ENCODE measurements at places on chromosomes 11 and 22.

DNA sequence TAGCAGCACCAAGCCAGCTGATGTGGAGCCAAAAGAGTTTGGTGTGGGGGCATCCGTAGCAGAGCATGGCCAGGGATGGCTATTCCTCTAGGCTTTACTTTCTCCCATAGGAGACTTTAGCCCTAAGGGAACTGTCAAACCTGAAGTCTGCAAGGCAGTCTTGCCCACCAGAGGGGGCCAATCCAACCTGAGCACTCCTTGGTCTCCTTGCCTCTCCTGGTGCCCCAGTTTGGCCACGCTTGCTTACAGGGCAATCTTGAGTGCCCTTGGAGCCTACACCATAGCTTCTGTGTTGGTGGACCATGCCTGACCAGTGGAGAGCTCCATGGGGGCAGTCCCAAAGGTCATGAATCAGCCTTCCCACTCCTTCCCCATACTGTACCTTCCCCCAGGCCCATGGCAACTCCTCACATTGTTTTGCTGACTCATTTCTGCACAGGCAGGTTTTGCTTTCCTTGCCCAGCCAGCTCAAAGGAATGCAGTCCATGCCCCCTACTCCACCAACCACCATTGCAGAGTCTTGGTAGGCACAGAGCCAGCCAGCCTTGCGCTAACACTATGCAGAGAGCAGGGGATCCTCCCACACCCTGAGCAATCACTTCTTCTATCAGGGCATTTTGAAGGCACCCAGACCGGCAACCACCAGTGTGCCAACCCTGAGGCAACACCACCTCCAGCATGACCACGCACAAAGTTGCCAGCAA is 1421.2 kb upstream of the RAG2 start:
- DNase-seq = no peak

DNA sequence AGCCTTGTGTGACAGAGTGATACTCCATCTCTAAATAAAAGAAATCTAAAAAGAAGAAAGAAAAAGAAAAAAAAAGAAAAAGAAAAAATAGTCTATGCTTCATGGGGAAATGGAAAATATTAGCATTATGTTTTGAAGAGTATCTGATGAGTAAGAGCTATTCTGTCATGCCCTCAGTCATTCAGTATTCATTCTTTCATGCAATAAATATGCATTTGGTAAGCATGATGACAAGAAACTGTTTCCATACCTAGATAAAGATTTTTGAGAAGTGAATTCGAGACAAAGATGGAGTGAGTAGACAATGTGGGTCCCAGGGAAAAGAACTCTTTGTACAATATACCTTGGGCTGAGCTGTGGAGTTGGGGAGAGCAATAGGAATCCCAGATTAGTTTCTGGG is 6.2 kb upstream of the IFTAP start:
- no peak for DNase-seq

DNA sequence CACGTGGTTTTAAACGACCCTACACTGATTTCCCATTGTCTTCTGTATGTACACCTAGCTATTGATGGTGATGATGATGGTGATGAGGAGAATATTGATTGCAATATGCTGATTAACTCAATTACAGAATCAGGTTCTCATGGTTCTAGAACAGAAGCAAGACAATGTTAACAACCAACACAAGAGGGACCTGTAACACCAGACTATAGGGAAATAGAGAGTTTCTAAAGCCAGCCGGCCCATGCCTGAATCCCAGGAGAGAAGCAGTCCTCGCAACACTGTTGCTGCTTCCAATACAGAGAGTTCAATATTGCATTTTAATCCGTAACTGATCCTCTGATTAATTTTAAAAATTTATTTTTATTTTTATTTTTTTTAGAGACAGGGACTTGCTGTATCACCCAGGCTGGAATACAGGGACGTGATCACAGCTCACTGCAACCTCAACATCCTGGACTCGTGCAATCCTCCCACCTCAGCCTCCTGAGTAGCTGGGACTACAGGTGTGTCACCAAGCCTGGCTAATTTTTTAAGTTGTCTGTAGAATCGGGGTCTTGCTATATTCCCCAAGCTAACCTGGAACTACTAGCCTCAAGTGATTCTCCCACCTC is 22.2 kb upstream of the UBASH3B start:
- peak; percentile 81 for DNase-seq

DNA sequence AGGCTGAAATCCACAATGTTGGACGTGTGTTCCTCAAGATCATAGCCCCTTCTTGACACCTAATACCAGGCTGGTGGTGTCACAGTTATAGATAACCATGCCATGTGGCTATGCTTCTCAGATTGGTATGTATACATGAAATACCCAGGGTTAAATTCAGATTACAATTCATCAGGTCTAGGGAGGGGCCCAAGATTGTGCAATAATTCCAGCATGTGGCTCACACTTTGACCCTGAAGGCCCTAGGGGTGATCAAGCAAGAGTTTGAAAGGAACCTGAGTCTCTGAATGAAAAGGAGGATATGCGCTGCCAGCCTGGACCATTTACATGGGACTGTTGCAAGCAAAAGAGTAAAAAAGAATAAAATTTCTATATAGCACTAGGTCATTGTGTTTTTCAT is 7.4 kb downstream of the OR4C6 start:
- no peak for DNase-seq

GRCh38 chr11:111942829-111943228 is 5.7 kb downstream of the DIXDC1 start:
- no peak for DNase-seq

GRCh38 chr11:95816037-95816436 is 25.7 kb downstream of the CEP57 start:
- DNase-seq = no peak

DNA sequence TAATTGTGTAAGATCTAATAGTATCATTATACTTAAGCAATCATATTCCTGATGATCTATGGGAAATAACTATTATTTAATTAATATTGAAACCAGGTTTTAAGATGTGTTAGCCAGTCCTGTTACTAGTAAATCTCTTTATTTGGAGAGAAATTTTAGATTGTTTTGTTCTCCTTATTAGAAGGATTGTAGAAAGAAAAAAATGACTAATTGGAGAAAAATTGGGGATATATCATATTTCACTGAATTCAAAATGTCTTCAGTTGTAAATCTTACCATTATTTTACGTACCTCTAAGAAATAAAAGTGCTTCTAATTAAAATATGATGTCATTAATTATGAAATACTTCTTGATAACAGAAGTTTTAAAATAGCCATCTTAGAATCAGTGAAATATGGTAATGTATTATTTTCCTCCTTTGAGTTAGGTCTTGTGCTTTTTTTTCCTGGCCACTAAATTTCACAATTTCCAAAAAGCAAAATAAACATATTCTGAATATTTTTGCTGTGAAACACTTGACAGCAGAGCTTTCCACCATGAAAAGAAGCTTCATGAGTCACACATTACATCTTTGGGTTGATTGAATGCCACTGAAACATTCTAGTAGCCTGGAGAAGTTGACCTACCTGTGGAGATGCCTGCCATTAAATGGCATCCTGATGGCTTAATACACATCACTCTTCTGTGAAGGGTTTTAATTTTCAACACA is 6.4 kb downstream of the BIRC3 start:
- DNase-seq = no peak

DNA sequence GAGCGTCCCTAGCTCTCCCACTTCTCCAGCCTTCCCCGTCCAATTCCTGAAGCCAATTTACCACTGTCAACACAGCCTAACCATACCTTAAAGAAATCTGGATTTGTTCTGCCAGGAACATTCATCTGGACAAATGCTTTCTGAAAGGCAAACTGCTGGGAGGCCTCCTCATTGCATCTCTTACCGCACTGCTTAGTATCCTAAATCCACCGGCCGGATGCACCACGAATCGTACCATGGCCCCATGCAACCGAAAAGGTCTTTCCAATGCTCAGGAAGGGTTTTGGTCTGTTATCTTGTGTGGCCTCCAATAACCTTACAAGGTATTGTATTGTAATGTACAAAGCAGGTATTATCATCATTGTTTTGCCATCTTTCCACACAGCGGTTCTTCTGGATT is 57.6 kb downstream of the MYH9 start:
- DNase-seq = no peak

DNA sequence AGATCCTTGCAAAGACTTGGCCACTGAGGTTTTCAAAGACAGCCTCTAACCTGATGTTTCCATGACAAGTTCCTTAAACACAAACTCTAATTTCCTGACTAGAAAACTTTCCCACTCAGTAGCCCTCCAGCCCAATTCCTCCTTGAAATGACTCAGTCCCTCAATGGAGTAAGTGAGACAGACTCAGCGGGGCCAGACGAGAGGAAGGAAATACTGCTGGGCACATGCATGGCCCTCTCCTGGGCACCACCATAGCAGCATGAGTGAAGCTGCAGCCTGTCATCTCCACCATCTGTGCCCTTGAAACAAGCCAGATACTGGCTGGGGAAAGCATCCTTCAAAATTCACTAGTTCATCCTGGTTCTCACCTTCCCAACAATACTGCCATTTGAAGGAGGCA is 76.2 kb upstream of the GDPD4 start:
- no peak for DNase-seq

- DNase-seq = peak; percentile 59
Observed at GRCh38 chr11:746289-747157, 741 bp upstream of the TALDO1 start.

GRCh38 chr11:131056036-131056435 is 139.8 kb upstream of the SNX19 start:
- DNase-seq = no peak

DNA sequence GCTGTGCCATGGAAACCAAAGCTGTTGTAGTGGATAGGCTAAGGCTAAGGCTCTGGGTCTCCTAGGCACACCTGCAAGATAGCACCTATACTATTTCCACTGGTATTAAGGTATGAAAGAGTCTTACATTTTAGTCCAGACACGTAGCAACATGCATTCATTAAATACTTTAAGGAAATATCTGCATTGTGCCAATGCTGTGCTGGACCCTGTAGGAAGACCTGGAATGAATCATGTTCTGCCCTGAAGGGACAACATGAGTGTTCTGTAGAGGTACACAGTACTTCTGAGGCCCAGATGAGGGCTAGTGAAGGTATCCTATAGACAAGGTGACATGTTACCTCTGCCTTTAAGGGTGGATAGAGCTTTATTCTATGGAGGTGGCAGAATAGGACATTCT is 35.2 kb upstream of the RRM1 start:
- no peak for DNase-seq

- no peak for DNase-seq
Observed at GRCh38 chr11:75615751-75616150, 53.1 kb downstream of the MAP6 start.

DNA sequence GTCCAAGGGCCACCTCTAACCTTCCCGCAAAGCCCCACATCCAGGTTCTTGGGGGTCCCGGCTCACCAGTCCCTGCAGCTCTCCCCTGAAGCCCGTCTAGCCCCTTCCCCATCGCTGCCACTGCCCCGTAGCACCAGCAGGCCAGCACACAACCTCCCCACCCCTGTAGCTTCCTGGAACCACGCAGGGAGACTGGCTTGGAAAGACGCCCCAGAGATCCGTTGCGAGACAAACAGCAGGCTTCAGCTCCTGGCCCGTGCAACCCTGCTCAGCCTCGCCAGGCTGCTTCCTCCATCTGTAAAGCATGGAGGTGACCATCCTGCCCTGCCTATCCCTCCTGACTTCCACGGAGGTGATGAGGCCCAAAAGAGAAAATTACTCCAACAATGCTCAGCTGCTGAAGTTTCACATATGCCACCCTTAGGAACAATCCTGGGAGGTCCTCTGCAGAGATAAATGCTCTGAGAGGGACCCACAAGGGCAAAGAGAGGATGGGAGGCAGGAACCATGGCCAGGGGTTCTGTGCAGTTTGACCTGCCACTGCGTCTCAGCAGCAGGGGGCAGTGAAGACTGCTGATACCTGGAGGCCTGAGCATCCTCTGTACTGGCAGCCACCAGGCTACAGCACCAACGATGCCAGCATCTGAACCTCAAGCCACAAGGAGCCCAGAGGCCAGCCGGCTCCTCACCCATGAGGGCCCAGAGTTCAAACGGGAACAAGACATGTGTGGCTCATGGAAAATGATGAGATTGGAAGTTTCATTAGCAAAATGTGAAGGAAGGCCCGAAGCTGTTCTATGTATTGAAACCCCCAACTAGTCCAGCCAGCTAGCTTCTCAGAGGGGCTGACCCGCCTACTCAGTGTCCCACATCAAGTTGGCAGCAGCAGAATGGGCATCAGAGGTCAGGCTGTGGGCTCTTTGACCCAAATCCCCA is 16.1 kb downstream of the DGCR2 start:
- no peak for DNase-seq

GRCh38 chr22:23613193-23613972 is 18.7 kb downstream of the DRICH1 start:
- DNase-seq = no peak

DNA sequence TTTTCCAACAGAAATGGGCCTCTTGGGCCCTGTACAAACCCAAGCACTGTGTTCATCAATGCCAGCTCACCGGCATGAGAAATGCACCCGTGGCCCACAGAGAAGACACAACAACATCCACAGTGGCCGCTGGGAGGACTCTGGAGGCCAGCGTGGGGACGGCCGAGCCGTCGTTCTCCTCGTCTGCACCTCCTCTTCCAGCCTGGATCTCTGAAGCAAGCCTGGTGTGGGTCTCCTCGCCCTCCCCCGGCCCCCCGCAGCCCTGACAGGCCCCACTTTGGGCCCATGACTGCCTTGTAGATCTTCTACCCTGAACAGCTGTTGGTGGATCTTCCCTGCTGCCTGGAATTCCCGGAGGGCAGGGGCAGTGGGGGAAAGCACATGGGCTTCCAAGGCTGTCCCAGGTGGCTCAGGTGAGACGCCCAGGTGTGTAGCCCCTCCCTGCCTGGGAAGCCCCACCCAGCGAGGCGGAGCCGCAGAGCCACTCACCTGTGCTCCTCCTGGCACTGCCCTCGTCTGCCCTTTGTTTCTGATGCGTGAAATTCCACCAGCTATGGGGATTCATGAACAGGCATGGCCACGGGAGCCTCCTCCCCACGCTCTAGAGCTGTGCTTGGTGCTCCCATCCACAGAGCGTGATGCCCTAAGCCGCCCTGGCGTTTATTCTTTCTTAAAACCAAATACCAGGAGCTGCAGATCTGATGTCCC is 225.9 kb downstream of the BRD1 start:
- DNase-seq = no peak

- DNase-seq = no peak
Observed at GRCh38 chr11:103920449-103920848, 116.0 kb upstream of the DDI1 start.

- DNase-seq = peak; percentile 75
Observed at GRCh38 chr22:18075720-18076497, 1.9 kb upstream of the PEX26 start.

DNA sequence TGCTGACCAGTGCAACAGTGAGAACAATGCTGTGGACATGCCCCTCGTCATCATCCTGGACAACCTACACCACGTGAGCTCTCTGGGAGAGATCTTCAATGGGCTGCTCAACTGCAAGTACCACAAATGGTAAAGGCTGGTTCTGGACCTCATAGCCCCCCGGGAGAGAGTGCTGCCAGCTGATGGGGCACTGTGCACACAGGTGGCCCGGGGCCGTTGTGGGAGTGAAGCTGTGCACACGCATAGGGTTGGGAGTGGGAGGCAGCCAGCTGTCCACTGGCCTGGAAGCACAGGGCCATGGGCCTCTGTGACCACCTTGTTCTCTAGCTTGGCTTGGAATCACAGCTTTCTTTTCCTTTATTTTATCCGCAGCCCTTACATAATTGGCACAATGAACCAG is 57.0 kb downstream of the DBX1 start:
- DNase-seq = no peak

GRCh38 chr11:2887515-2888195 is 2.1 kb upstream of the CDKN1C start:
- DNase-seq = no peak
